ENCODE measurements at places on chromosomes 11 and 22. TPM values are rescaled to one million over a fixed set of nuclear protein-coding genes. Genes with fewer than 3 reads are reported as not detected.

IL10RA gene
- polyA plus RNA-seq, result 2.7 TPM

GRCh38 chr11:95364324-95365295 is 133.6 kb upstream of the SESN3 start:
- no peak for DNase-seq

DNA sequence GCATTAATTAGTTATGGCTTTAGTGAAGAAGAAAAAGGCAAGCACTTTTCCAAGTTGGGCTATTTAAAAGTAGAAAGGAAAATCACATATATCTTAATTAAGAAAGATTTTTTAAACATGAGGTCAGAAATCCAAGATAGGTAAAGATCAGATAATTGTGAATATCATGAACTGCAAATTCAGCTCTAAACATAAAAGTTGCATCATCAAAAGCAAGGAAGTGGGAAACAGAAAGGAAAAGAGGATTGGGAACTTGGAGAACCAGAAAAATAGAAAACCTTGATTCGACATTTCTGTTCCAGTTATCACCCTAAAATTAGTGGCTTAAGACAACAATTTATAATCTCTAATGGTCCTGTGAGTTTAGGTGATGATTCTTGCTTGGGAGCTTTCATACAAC is 17.5 kb downstream of the KBTBD3 start:
- no peak for DNase-seq

DNA sequence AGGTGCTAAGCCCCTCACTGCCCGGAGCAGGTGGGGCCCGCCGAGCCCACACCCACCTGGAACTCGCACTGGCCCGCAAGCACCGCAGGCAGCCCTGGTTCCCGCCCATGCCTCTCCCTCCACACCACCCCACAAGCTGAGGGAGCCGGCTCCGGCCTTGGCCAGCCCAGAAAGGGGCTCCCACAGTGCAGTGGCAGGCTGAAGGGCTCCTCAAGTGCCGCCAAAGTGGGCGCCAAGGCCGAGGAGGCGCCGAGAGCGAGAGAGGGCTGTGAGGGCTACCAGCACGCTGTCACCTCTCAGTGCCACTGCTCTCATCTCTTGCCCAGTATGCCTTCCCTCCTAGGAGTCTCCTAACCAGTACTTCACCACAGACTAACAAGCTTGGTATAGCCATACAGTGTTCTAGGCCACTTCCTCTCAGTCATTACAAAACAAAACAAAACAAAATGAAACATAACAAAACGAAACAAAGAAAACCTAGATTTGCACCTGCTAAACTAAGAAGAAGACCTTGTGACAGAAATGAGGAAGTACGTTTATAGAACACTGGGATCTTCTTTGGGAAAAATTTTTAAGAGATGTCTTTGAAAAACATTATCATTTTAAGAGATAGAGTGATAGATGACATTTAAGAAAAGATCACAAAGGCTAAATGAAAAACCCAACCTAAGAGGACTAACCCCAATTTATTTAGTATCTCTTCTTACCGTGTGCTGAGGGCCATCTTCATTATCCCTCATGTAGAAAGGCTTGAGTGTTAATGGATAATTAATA is 47.7 kb upstream of the GAB2 start:
- no peak for DNase-seq

DNA sequence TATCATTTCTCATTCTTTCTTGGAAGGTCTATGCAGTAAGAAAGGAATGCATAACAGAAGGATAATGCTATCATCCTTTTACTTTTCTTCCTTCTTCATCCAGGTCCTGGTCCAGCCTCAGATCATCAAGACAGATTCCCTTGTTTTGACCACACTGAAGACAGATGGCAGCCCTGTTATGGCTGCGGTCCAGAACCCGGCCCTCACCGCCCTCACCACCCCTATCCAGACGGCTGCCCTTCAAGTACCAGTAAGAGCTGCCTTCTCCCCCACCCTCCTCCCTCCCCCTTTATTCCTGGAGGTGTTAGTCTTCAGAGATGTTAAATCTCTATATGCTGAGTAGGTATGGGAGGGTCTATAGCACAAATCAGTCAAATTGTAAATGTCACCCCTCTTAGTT is 37.9 kb downstream of the SREBF2 start:
- no peak for DNase-seq

GRCh38 chr11:71580057-71581003 is 2.3 kb downstream of the KRTAP5-11 start:
- DNase-seq, result no peak

DNA sequence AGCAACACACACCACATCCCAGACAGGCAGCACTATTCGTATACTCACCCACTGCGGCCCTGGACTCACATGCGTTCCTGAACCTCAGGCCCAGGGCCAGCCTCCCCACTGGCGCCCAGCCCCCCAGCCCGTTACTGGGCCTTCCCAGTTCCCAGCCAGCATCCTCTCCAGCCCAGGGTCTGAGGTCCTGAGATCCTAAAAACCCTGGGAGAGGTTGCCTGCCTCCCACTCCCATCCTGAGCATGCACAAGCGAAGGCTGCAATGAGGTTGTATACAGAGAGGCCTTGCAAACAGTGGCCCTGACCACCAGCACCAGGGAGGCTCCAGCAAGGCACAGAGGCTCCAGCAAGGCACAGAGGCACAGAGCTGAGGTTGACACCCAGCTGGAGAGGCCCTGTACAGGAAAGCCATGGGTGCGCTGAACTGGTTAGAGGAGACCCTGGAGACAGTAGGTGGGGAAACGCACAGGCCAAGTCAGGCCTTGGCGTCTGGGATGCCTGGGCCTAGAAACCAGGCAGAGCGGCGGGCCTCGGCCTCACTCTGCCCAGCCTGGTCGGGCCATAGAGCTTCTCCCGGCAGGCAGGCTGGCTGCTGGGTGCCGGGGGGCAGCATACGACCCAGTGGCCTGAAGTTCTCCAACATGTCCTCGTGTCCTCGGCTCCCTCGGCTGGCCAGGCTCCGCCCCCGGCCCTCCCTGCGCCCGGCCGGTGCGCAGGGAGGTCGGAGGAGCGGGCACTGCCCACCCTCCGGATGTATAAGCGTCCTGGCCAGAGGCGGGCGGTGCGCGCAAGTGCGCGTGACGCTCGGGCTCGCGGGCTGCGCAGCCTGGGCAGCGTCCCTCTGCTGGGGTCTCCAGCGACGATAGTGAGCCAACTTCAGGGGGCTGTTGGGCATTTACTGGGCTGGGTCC is 2.3 kb upstream of the TBX1 start:
- DNase-seq, result no peak
